ENCODE measurements at places on chromosomes 4 and X. TPM values are rescaled to one million over a fixed set of nuclear protein-coding genes. Genes with fewer than 3 reads are reported as not detected.

The MAGEB17 gene
- total RNA-seq = not detected

- peaks cover 9% of the 10 kb centered on the region for H3K36me3 ChIP-seq
- peak; percentile 29 for DNase-seq
- peaks cover 31% of the 10 kb centered on the region for H3K4me1 ChIP-seq
- H3K27me3 ChIP-seq = no peaks in the 10 kb centered on the region
- peak overlapping the region; percentile 79 for H3K4me3 ChIP-seq
These were observed 866 bp upstream of the EMD start for GRCh38 chrX:154378059-154378798.

DNA sequence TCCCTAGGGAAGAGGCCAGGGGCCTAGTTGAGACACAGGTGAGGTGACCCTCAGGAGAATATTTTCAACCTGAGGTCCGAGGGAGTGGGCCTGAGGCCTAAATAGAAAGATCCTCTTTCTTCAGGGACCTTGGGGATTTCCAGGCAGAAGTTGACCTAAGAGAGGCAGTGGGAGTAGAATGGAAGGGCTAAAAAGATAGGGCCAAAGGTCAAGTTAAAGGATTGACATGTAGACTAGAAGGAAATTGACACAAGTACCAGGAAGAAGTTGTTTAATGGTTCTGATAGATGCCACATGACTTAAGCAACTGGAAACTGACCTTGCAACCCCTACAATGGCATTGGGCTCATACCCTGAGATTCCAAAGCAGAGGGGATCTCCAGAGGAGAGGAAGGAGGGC, 76.9 kb downstream of the SHROOM3 start:
- no peak for DNase-seq
- peaks cover 6% of the 10 kb centered on the region for H3K27me3 ChIP-seq
- no peak overlapping the region for H3K4me3 ChIP-seq
- no peaks in the 10 kb centered on the region for H3K4me1 ChIP-seq
- H3K27ac ChIP-seq = no peak overlapping the region

- H3K36me3 ChIP-seq = no peaks in the 10 kb centered on the region
- DNase-seq = no peak
- H3K27me3 ChIP-seq = peaks cover 3% of the 10 kb centered on the region
- no peaks in the 10 kb centered on the region for H3K4me1 ChIP-seq
These were observed 60.2 kb upstream of the CLDN34 start for GRCh38 chrX:9906919-9907318.

DNA sequence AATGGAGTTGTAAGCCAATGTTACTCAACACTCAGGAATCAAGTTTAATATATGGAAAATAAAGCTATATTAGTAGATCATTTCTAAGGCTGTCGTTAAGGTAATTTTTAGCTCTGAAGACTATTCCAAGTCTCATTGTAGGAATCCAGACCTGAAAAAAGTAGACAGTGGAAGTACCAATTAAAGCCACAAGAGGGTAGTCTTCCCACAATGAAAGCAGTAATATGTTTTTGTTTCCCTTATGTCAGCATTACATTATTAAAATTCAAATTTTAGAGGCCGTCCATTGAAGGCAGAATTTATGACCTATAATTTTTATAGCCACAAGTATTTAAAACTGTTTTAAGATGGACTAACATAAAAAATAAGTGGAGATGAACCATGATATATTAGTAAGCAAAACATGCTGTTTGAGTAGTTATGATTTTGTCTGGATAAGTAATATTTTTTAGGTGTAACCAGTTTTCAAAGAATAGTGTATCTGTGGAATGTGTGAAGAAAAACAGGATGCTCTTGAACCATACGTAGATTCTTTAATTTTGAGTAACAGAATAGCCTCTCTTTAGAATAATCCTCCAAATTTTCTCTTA, 372.6 kb upstream of the TECRL start:
- no peaks in the 10 kb centered on the region for H3K36me3 ChIP-seq
- no peak overlapping the region for H3K27ac ChIP-seq
- no peak for DNase-seq
- H3K4me1 ChIP-seq = no peaks in the 10 kb centered on the region

GRCh38 chr4:153483432-153484418, 17.6 kb downstream of the TMEM131L start:
- H3K27ac ChIP-seq = peak overlapping the region; percentile 70
- H3K27me3 ChIP-seq = no peaks in the 10 kb centered on the region
- H3K4me3 ChIP-seq = peak overlapping the region; percentile 42
- no peak for DNase-seq
- peaks cover 24% of the 10 kb centered on the region for H3K36me3 ChIP-seq

The NALF2 gene
- total RNA-seq = 0.19 TPM

GRCh38 chr4:112110059-112110425, 35.2 kb upstream of the FAM241A start:
- H3K27me3 ChIP-seq = no peaks in the 10 kb centered on the region
- no peak overlapping the region for H3K4me3 ChIP-seq
- no peak for DNase-seq
- peaks cover 15% of the 10 kb centered on the region for H3K4me1 ChIP-seq
